ENCODE measurements at places on chromosomes 11 and 22. TPM values are rescaled to one million over a fixed set of nuclear protein-coding genes. Genes with fewer than 3 reads are reported as not detected.

- H3K4me1 ChIP-seq = no peaks in the 10 kb centered on the region
- H3K36me3 ChIP-seq = peaks cover 2% of the 10 kb centered on the region
- peaks cover 14% of the 10 kb centered on the region for H3K27me3 ChIP-seq
- H3K4me3 ChIP-seq = no peak overlapping the region
- DNase-seq = no peak
Measured at GRCh38 chr11:130679247-130679646, 230.8 kb downstream of the ADAMTS15 start.

DNA sequence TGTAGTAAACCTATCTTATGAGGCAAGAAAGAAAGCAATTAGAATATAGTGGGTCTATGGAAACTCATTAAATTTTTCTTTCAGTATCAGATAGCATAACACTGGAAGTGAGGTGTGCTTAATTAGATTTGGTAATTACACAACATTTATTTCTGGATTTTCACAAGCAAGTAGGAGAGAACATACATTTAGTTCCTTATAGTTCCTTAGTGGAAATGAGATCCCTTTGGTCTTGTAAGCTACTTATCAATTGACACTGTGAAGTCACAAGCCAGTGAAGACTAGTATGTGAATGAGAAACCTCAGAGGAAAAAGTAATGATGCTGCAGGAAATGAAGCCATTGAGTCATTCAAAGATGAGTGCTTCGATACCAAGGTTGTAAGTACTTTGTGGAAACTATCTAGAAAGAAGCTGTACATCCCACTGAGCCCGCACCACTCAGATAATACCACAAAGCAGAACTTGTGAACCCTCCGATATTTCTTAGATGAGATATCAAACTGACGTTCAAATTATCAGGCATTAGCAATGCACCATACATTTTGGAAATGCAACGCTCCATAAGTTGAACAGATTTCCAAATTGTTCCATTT, 53.5 kb downstream of the ENTHD1 start:
- no peak overlapping the region for H3K27ac ChIP-seq
- H3K4me1 ChIP-seq = peaks cover 13% of the 10 kb centered on the region
- no peak overlapping the region for H3K4me3 ChIP-seq
- peaks cover 1% of the 10 kb centered on the region for H3K36me3 ChIP-seq

GRCh38 chr11:11663907-11664306, 42.1 kb upstream of the GALNT18 start:
- no peaks in the 10 kb centered on the region for H3K36me3 ChIP-seq
- no peak overlapping the region for H3K27ac ChIP-seq
- peaks cover 17% of the 10 kb centered on the region for H3K27me3 ChIP-seq
- no peak for DNase-seq
- H3K4me1 ChIP-seq = no peaks in the 10 kb centered on the region

- H3K27me3 ChIP-seq = peaks cover 40% of the 10 kb centered on the region
- peak overlapping the region; percentile 56 for H3K4me3 ChIP-seq
- DNase-seq = peak; percentile 39
- no peaks in the 10 kb centered on the region for H3K36me3 ChIP-seq
Measured at GRCh38 chr11:22432291-22433093, 94.3 kb downstream of the SLC17A6 start.

MYBPC3 gene
- not detected for total RNA-seq

DNA sequence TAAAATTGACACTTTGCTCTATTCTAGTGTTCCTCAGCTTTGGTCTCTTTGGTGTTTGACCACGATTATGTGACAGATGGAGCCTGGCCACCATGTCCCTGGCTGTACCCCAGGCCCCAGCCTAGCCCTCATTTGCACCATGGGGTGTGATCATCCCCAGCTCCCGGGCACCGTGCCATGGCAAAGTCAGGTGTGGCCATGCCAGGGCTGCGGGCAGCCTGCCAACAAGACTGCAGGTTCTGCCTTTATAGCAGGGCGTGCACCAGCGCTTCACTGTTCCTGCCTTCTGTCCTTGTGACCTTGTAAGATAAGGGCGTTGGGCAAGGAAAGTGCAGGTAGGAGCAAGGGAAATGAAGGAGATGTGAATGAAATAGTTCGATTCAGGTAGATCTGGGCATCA, 22.4 kb upstream of the APOBEC3A start:
- H3K27me3 ChIP-seq = peaks cover 9% of the 10 kb centered on the region
- H3K27ac ChIP-seq = no peak overlapping the region
- no peaks in the 10 kb centered on the region for H3K36me3 ChIP-seq

- DNase-seq = no peak
- no peaks in the 10 kb centered on the region for H3K36me3 ChIP-seq
- no peaks in the 10 kb centered on the region for H3K27me3 ChIP-seq
- no peak overlapping the region for H3K4me3 ChIP-seq
- H3K4me1 ChIP-seq = peaks cover 15% of the 10 kb centered on the region
Measured at GRCh38 chr11:65774525-65775306, 6.1 kb downstream of the AP5B1 start.

- H3K4me1 ChIP-seq = peaks cover 22% of the 10 kb centered on the region
- no peak overlapping the region for H3K27ac ChIP-seq
- no peak for DNase-seq
- H3K27me3 ChIP-seq = no peaks in the 10 kb centered on the region
- peaks cover 7% of the 10 kb centered on the region for H3K36me3 ChIP-seq
- no peak overlapping the region for H3K4me3 ChIP-seq
Measured at GRCh38 chr22:30432520-30432919, 7.0 kb downstream of the MTFP1 start.

DNA sequence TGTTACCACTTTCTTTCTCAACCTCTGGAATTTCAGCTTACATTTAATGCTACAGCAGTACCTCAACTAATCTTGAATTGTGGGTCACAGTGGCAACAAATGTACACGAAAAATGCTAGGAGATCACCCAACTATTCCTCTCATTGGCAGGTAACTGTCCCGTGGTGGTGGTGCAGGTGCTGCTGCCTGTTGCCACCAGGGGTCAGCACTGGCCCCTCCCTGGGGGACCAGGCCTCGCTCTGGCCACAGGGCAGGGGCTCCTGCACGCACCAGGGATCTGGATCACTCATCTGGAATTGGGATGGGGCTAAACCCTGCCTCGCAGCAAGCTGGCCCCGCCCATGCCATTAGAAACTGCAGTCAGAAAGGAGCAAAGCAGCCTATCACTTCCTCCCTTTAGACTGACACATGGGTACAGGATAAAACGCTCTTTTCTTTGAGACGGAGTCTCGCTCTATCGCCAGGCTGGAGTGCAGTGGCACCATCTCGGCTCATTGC, 6.9 kb upstream of the POLDIP3 start:
- H3K27ac ChIP-seq = no peak overlapping the region
- no peak overlapping the region for H3K4me3 ChIP-seq

DNA sequence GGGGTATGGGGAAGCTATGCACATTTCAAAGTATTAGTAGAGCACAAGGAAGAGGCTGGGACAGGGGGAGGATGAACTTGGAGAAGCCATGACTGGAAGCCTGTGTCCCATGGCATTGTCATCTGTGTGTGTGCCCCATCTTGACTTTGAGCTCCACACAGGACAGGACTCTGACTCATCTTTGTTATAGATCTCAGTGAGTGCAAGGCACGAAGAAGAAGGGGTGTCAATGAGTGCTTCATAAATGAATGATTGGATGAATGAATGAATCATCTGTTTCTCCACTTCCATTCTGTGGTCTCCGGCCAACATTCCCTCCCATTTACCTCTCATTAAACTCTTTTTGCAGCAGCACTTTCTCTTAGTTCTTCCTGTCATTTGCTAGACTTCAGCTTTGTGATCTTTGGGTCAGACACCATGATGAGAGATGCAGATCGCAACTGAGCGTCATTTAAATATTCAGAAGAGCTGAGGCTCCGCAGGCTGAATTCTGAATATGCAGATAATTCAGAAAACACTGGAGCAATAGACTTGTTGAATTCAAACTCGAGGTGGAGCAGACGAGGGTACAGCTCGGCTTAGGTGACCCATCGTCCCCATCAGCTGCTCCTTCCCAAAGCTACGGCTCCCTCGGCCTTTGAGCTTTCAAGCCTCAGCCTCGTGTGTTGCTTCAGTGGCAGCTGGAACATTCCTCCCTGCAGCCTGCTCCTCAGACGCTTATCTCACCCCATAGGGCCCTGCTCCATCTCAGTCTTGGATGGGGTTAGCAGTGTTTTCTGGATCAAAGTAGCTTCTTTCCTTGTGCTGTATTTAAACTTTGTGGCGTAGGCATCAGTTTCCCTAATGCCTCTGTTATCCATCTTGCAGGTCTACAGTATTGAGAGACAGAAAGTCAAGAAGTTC, 30.8 kb downstream of the APOL3 start:
- no peaks in the 10 kb centered on the region for H3K36me3 ChIP-seq
- no peak overlapping the region for H3K27ac ChIP-seq
- DNase-seq = no peak
- no peaks in the 10 kb centered on the region for H3K27me3 ChIP-seq
- H3K4me1 ChIP-seq = peaks cover 18% of the 10 kb centered on the region

DTX4 gene
- 0.07 TPM for total RNA-seq

- H3K4me3 ChIP-seq = no peak overlapping the region
- no peaks in the 10 kb centered on the region for H3K36me3 ChIP-seq
- peaks cover 15% of the 10 kb centered on the region for H3K4me1 ChIP-seq
- H3K27ac ChIP-seq = no peak overlapping the region
- DNase-seq = no peak
Measured at GRCh38 chr11:88657076-88657738, 319.7 kb upstream of the CTSC start.

DNA sequence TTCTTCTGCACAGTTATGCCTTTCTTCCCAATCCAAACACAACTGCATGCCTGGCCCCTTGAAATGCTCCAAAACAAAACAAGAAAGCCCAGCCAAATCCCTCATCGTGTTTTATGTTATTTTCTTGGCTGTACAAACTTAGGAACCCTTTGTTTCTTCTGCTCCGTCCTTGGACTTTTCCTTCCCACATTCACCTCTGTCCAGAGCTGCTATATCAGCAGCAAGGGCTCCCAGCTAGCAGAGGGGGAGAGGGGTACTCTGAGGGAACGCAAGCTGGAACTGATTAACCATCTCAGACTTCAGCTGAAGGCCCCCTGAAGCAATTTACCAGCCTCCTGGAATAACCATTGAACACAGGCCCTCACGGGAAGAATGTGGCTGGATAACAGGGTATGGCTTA, 214.7 kb downstream of the TENM4 start:
- no peak for DNase-seq
- H3K27me3 ChIP-seq = peaks cover 9% of the 10 kb centered on the region
- no peak overlapping the region for H3K4me3 ChIP-seq
- H3K4me1 ChIP-seq = no peaks in the 10 kb centered on the region

- no peaks in the 10 kb centered on the region for H3K36me3 ChIP-seq
- no peak for DNase-seq
- no peaks in the 10 kb centered on the region for H3K4me1 ChIP-seq
- H3K4me3 ChIP-seq = no peak overlapping the region
Measured at GRCh38 chr11:79185351-79185750, 255.5 kb downstream of the TENM4 start.

SLC22A8 gene
- not detected for total RNA-seq

DNA sequence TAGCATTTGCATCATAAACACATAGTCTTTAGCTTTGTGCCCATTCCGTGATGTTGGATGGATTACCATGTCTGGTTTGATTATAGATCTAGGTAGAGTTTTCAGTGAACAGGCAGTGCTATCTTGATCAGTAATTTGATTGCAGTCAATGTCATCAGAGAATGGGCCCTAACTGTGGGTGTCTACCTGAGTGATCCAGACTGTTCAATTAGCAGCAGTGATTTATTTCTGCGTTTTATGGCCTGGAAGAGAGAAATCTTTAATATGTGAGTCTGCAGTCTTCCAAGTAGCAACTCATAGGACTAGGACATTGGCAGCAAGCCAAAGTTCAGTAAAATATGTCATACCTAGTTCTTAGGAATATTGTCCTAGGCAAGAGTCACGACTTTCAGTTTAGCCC, 80.3 kb downstream of the CASP12 start:
- no peak overlapping the region for H3K27ac ChIP-seq
- no peak for DNase-seq
- no peaks in the 10 kb centered on the region for H3K36me3 ChIP-seq
- H3K4me1 ChIP-seq = no peaks in the 10 kb centered on the region
- no peaks in the 10 kb centered on the region for H3K27me3 ChIP-seq

DNA sequence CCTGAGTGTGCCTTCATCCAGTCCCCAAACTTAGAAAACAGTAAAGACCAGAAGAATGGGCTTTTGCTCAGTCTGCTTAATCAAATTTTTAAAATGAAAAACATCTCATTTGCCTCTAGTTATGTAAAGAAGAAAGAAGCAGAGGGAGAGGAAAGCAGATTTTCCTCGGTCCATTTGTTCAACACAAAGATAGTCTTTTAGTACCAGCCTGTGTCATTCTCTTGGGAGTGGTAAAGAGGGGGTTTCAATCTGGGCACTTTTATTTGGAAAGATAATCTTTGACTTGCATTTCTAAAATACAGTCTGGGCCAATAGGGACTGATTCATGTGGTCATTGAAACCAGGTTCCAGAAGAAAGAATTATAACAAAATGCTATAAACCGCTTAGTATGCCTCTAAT, 29.5 kb downstream of the KREMEN1 start:
- DNase-seq = no peak
- H3K36me3 ChIP-seq = no peaks in the 10 kb centered on the region
- peaks cover 2% of the 10 kb centered on the region for H3K27me3 ChIP-seq
- no peak overlapping the region for H3K27ac ChIP-seq
- no peaks in the 10 kb centered on the region for H3K4me1 ChIP-seq

OTOG gene
- not detected for total RNA-seq

DNA sequence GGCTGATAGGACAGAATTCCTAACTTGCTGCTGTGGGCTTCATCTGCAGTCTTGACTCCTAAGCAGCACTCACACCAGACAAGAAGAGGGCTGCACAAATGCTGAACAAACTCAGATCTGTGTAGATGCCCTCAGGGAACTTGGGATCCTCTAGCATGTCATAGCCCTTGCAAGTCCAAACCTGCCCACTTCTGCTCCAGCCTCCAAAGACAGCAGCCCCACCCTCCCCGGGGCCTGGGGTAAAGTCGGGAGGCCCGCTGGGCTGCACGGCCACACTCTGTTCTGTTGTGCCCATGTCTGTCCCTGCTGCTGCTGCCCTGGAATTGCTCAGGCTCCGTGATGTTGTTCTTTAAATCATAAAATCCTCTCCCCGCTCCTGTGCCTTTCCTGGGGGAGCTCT, 28.3 kb downstream of the DRD2 start:
- H3K4me1 ChIP-seq = no peaks in the 10 kb centered on the region
- no peak overlapping the region for H3K4me3 ChIP-seq
- no peak for DNase-seq
- H3K27me3 ChIP-seq = peaks cover 9% of the 10 kb centered on the region

PGA5 gene
- total RNA-seq = not detected

GRCh38 chr11:82858556-82859091, 41.6 kb downstream of the PRCP start:
- no peak overlapping the region for H3K4me3 ChIP-seq
- H3K36me3 ChIP-seq = peaks cover 7% of the 10 kb centered on the region
- no peak overlapping the region for H3K27ac ChIP-seq
- no peak for DNase-seq
- no peaks in the 10 kb centered on the region for H3K27me3 ChIP-seq

Data from activated naive CD4-positive, alpha-beta T cell treated with anti-CD3 and anti-CD28 coated beads for 36 hours (primary cell).